Brain (organoid and tissue), 16 donors: ENCODE measurements at places on chromosomes 2 and 18. TPM values are rescaled to one million over a fixed set of nuclear protein-coding genes. Genes with fewer than 3 reads are reported as not detected.

DNA sequence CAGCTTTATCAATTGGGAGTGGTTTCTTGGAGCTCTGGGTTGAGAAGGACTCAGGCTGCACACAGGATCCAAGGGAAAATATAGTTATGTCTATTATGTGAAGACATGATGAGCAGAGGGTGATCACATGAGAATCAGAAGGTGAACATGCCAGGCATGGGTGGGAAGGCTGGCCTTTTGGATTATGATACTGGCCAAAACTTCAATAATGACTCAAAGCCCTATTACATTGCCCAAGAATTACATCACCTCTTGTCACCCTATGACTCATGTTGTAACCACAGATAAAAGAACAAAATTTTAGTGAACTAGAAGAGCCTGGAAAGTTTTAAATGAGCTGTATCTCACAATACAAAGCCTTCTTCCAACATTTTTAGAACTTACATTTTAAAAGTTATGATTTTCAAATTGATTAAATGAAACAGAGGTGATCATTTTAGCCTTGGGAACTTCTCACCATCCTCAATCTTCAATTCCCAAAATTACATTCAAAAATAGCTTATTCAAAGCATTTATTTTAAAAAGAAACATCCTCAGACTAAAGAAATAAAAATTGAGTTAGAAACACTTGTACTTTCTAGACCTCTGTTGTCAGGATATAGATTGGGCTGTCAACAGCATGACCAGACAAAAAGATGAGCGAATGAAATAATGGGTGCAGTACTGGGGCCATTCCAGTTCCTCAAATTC is 428.3 kb downstream of the MBD2 start:
- DNase-seq = no peak

- no peak for DNase-seq
Observed at GRCh38 chr18:60247103-60247502, 125.5 kb downstream of the MC4R start.

DNA sequence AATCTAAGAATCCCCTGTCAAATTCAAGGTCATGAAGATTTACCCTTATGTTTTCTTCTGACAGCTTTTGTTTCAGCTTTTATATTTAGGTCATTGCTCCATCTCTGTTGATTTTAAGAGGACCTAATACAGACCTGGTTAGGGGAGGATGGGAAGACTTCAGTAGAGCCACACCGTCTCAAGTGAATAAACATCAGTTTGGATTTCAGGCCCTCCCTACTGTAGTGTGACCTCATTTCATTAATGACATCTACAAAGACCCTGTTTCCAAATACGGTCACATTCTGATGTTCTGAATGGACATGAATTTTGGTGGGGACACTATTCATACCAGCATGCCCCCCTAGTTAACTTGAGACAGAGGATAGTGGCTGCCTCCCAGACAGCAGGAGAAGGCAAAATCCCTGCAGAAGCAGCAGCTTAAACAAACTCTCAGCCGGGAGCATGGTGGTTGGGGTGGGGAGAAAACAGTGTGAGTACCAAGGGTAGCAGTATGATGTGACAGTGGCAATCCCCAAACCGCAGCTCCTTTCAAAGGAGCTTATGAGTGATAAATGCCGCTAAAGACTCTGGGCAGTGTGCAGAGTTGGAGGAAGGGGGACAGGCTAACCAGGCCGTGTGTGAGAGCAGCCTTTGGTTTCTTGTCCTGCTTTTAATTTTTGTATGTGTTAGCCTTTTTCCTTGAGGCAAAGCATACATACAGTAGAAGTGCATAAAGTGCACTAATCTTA is 65.9 kb upstream of the TNP1 start:
- DNase-seq = no peak

DNA sequence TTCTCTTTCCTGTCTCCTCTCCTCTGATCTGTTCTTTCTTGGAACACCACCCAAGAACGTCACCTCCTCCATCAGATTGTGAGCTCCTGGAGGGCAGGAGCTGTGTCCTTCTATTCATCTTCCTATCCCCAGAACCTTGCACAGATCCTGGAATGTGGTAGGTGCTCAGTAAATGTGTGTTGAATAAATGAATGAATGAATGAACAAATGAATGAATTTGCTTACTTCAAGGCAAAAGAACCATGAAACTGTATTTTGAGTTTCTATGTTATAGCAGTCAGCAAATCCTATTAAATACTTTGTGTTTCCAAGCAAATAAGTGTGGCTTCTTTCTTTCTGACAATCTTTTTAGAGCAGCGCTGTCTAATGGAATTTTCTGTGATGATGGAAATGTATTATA is 14.8 kb downstream of the FABP1 start:
- no peak for DNase-seq

GRCh38 chr18:77114415-77115191 is 18.0 kb downstream of the MBP start:
- no peak for DNase-seq

DNA sequence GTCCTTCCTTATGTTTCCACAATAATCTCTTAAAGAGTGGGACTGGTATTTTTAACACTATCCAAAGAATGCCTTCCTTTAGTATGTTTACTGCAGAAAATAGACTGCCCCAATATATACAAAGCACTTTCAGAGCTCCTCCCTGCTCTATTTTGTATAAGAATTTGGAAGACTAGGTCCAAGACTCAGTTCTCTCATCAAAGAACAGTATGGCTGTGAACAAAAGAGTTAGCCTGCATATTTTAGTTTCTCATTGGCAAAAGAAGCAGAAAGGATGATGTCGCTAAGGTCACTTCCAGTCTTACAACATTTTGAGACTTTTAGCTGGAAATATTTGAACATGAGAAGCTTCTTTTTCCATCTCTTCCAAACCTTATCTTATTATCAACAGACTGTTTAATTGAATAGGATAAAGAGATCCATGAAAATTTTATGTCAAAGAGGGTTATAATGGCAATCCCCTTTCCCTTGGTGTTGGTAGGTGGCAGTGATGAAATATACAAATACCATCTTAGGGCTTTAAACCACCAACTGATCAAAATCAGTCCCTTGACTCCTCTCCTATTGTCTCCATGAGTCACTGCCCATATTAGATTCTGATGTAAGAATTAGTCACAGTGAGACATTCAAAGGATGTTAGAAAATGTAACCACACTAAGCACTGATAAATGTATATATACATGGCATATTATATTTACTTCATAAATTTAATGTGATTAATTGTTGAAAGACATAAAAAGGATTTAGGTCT is 266.9 kb upstream of the DSEL start:
- no peak for DNase-seq

GRCh38 chr2:235419996-235420395 is 73.8 kb upstream of the AGAP1 start:
- DNase-seq = no peak

GRCh38 chr2:239148495-239149200 is 252.2 kb downstream of the HDAC4 start:
- DNase-seq = no peak

DNA sequence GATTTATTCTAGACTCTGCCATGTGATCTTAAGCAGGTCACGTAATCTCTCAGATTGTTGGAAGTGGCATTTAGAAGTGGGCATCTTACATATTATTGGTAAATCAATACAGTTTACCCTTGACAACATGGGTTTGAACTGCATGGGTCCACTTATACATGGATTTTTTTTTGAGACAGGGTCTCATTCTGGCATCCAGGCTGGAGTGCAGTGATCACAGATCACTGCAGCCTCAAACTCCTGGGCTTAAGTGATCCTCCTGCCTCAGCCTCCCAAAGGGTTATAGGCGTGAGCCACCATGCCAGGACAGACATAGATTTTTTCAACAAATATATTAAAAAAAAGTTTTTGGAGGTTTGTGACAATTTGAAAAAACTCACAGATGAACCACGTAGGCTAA is 144.7 kb downstream of the OTX1 start:
- no peak for DNase-seq

DNA sequence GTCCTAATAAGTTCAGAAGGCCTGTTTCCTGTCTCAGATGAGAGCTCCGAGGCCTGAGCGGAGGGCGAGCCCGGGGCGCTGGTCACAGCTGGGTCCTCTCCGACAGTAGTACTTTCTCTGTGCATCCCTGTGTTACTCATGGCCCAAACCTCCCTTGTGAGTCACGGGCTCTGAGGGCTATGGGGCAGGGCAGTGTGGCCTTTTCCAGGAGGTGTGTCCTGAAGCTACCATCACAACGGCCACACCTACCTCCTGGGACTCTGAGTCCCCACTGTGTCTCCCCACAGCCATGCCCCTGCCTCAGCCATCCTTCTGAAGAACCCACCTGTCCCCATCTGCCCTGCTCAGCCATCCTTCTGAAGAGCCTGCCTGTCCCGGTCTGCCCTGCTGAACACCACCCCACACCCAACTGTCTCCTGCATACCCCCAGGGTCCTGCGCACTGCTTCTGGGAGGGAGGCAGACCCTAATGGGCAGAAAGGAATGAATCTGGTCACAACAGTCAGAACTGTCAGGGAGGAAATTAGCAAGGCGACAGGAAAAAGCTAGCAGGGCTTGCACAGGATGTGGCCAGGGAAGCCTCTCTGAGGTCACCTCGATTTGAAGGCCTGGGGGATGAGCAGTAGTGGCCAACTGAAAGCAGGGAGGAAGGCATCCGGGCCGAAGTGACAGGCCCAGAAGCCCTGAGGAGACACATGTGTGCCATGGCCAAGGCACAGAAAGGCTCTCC is 145.4 kb upstream of the RIOK3 start:
- no peak for DNase-seq

DNA sequence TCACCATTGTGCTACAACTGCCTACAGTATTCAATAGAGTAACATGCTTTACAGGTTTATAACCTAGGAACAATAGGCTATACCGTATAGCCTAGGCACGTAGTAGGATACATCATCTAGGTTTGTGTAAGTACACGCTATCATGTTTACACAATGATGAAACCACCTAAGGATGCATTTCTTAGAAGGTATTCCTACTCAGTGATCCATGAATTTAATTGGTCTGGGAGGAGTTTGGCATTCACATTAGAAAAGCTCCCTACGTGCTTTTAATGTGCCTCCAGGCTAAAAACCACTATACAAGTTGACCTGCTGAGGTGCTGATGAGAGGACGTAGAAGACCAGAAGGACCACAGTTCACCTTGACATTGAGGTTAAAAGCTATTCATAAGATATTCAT is 154.5 kb upstream of the LRRTM1 start:
- DNase-seq = no peak

GRCh38 chr2:140667203-140667602 is 1463.6 kb downstream of the LRP1B start:
- no peak for DNase-seq

DTNA gene
- 114 TPM for polyA plus RNA-seq

CXXC1 gene
- 59.1 TPM for polyA plus RNA-seq
